ENCODE measurements at places on chromosomes 1 and 21. TPM values are rescaled to one million over a fixed set of nuclear protein-coding genes. Genes with fewer than 3 reads are reported as not detected.

Gene LRRC71
- not detected for total RNA-seq

Gene CLCN6
- total RNA-seq: 31.8 TPM

Gene UTS2
- not detected for total RNA-seq

Gene SMPDL3B
- not detected for total RNA-seq

DNA sequence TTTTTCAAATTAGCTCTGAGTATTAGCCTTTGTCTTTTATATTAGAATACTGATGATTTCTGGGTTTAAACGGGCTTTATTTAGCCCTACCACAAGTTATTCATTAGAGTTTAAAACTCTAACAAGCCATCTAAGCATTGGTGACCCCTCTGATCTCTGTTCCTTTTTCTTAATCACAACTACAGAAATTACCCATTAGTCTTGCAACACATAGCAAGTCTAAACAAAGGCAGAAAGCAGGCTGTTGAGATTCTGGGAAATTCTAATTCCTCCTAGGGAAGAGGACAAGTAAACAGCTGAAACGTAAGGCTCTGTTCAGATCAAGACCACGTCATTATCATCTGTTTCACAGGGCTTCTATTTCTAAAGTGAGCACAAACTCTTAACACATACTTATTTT lies 491.2 kb upstream of the ZRANB2 start:
- no peak for DNase-seq

GRCh38 chr1:178564086-178564782 lies 51.3 kb downstream of the TEX35 start:
- no peak for DNase-seq

GRCh38 chr1:209875515-209875914 lies 47.7 kb downstream of the UTP25 start:
- no peak for DNase-seq

Data from naive thymus-derived CD8-positive, alpha-beta T cell (primary cell).